HS-27A (cell line): ENCODE measurements at places on chromosomes 1 and 21.
A peak's percentile ranks its signal among the peaks of the same experiment; 100 is the strongest.

- DNase-seq, result peak; percentile 66
Measured at GRCh38 chr21:38679534-38679933, 126.2 kb upstream of the ETS2 start.

- no peak for DNase-seq
Measured at GRCh38 chr1:98081944-98082343, 161.1 kb upstream of the DPYD start.

- DNase-seq, result no peak
Measured at GRCh38 chr1:168419736-168420135, 124.1 kb downstream of the XCL2 start.

- DNase-seq, result no peak
Measured at GRCh38 chr21:42829417-42829816, 49.9 kb downstream of the WDR4 start.

GRCh38 chr1:231581859-231582258 is 44.7 kb upstream of the DISC1 start:
- DNase-seq, result no peak

DNA sequence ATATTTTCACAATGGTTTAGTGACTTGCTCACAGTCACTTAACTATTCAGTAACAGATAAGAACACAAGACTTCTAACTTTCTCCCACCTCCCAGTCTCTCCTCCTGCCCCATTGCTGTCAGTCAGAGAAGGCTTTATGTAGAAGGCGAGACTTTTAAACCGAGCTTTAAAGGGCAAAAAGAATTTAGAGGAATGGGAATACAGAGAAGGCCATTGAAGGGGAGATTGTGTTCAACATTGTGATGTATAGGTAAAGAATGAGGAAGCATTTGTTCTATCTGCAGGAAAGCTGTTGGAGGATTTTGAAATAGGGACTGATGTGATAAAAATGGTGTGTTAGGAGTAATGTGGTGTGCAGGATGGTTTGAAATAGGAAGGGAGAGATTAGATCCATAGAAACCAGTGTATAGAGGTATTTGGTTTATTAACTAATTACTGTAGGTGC is 7.3 kb downstream of the POU2F1 start:
- no peak for DNase-seq

- no peak for DNase-seq
Measured at GRCh38 chr1:117681093-117681900, 75.4 kb downstream of the TENT5C start.

DNA sequence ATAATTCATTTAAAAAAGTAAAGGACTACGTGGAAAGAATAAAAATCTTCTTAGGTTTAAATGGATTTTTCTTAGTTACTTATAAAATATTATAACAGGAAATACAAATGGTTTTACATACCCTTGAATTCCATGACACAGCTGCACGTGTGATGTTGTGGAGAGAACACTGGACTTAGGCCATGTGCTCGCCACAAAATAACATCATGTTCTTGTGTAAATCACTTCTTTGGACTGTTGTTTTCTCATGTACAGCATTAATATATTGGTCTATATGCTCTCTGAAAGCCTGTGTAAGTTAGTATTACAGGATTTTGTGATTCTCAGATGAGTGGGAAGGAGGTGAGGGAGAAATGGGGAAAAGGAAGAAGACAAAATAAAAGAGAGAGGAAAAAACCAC is 228.2 kb downstream of the DNM3 start:
- no peak for DNase-seq

GRCh38 chr1:204498981-204499380 is 4.4 kb upstream of the PIK3C2B start:
- no peak for DNase-seq

GRCh38 chr1:195113471-195113870 is 1494.8 kb downstream of the KCNT2 start:
- no peak for DNase-seq

DNA sequence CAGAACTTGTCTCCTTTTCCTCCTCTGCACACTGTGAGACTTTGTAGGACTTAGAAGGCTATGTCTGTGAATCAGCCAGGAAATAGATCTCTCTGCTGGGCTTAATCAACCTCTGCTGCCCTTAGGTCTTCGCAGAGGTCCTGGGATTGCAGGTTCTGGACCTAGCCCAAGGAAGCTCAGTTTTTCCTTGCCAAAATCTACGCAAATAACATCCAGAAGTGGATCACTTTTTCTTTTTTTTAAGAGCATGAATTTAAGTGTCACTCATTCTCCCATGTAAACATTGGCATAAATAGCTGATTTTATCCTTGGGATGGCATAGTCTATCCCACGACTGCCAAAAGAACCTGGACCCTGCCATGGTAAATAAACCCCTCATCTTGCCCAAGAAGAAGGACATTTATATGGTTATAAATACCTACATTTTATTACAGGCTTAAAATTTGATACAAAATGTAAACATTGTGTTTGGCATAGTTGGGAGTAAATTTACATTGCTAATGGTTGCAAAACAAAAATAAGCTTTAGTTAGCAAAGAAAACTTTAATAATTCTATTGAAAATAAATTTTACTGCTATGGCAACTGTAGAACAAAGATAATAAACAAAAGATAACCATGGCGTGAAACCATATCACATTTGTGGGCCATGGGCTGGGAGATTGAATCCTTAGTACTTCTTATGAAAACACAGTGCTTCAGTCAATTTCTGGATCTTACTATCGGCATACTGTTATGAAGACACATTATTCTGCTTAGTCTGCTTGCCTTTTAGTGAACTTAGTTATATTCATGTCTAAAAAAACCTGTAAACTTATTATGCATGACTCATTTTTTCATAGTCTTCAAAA is 24.5 kb upstream of the DISC1 start:
- DNase-seq, result no peak

GRCh38 chr1:34781844-34782391 is 904 bp downstream of the GJB3 start:
- no peak for DNase-seq

- DNase-seq, result no peak
Measured at GRCh38 chr1:74613894-74614293, 59.7 kb downstream of the ERICH3 start.

DNA sequence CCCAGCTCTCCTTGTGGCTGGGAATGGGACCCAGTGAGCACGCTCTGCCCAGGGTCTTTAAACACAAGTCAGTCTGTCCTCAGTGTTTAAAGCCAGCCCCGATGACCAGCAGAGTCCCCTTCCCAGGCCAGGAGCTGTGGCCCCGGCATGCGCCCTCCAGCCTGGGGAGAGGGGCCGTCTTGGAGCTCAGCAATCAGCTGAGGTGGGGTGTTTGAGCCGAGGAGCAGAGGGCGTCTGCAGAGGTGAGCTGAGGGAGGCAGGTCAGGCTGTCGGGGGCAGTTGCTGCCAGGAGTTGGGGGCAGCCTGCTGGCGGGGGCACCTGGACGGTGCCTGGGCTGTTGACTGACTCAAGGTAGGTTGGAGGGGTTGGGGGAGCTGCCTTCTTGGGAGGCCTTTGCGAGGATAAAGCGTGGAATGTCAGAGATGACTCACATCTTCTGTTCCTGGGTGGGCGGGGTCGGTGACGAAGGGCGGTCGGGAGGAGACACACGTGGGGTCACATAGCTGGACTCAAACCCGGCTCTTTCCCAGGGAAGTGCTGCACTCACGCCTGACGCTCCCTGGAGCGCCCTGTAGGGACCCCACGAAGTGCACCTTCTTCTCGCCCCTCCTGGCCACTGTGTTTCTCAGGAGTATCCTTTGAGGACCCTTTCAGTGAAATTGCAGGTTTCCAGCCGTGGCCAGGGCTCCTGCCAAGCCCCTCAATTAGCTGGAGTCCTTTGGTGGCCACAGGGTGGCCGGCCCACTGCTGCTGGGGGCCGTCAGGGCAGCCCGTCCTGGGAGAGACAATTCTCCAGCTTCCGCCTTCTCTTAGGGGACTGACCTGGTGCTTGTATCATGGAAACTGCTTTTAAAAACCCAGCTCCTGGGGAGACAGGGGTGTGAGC is 86.2 kb downstream of the SIK1 start:
- peak; percentile 75 for DNase-seq

DNA sequence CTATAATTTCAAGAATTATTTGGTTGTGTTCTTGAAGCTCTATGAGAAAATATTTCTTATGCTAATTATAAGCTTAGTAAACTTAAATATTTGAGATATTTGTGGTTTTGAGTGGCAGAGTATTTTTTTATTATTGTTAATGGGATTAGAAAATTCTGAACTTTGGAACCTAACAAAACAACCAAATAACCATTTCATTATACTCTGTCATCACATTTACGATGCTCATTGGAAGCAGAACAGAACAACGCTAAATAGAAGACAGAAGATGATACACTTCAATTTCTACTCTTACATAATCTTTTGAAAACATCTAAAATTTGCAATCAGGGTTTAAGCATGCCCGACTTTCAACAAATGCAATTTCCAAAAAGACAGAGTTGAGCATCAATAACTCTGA is 270.2 kb downstream of the PTPRC start:
- DNase-seq, result no peak

DNA sequence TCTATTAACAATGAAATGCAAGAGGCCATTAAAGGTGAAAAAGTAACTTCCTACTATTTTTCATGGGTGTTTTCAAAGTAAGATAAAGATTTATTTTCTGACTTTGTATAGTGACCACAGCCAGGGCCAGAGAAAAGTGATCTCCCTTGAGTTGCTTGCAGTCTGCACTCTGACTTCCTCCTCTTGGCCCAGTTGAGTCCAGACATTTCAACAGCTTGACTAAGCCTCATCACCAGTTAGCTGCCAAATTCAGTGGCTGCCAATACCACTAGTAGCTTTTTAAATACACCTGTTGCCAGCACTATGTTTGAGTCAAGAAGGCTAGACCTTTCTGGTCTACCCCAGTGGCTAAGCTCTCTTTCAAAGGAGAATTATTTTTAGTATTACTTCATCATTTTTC is 3.7 kb upstream of the NEK7 start:
- no peak for DNase-seq

DNA sequence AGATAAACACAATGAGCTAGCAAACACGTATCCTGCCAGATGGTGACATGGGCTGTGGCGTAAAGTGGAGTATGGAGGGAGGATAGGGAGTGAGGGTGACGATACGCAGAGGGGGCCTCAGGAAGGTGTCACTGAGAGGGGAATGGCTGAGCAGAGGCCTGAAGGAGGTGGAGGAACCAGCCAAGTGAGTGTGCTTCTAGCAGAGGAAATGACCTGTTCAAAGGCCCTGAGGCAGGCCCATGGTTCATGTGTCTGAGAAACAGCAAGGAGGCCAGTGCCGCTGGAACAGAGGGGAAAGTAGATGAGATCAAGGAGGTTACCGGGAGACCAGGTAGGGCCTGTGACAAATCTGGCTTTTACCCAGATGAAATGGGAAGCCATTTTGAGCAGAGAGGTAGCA is 36.0 kb downstream of the TAS1R2 start:
- DNase-seq, result no peak

DNA sequence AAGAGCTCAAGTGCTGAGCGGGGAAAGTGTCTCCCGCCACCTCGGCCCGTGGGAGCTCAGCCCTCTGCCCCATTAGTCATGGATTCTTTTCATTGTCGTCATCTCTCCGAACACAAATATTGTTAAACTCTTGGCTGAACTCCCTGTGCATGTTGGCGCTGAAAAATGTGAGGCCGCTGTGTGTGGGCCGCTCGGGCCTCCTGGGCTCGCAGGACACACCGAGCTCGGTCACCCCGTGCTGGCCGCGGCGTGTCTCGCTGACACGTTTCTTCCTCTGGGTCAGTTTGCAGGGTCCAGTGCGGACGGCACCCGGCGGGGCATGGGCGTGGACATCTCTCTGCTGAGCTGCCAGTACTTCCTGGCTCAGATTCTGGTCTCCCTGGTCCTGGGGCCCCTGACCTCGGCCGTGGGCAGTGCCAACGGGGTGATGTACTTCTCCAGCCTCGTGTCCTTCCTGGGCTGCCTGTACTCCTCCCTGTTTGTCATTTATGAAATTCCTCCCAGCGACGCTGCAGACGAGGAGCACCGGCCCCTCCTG is 25.6 kb downstream of the SLC45A1 start:
- DNase-seq, result peak; percentile 96

GRCh38 chr1:202631076-202631923 is 79.0 kb downstream of the SYT2 start:
- no peak for DNase-seq

- no peak for DNase-seq
Measured at GRCh38 chr1:112605633-112606327, 13.2 kb downstream of the ST7L start.

DNA sequence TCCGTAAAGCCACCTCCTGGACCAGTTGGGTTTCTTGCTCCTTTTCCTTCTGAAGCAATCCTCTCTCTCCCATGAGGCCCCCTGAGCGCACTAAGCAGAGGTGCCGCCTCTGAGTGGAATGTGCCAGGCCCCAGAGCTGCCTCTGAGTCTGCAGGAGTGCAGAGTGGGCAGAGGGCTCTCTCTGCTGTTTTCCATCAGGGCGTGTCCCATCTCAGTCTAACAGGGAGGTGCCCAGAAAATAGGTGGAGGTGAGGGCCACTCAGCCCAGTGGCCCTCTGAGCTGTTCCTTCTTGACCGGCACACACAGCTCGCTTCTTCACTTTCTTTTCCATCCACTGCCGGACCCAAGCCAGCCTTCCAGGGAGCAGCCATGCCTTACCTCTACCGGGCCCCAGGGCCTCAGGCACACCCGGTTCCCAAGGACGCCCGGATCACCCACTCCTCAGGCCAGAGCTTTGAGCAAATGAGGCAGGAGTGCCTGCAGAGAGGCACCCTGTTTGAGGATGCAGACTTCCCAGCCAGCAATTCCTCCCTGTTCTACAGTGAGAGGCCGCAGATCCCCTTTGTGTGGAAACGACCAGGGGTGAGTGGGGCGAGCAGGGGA is at the start of gene CAPN9:
Gene CAPN9, plus strand, starts transcription at position 262 of the 604 bp plus-strand sequence. Its CDS starts 109 bp downstream, at position 371.
- no peak for DNase-seq

- DNase-seq, result no peak
Measured at GRCh38 chr1:45620588-45621500, 3.0 kb downstream of the CCDC17 start.

DNA sequence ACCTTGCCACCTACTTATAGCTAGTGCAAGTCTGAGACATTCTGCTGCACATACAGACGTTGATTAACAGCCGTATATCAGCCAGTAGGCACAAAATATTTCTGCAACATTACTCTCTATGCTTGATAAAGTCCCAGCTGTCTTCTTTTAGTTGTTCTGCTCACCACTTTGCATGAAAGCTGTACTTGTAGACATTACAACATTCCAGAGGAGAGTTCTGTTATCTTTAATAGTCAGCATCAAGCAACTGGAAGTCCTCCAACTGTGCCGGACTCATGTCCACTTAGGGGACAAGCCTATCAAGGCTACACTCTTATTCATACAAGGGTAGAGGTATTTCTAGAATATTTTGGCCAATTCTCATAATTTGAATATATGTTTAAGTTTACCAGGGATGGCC is 50.0 kb downstream of the CACHD1 start:
- peak; percentile 47 for DNase-seq

DNA sequence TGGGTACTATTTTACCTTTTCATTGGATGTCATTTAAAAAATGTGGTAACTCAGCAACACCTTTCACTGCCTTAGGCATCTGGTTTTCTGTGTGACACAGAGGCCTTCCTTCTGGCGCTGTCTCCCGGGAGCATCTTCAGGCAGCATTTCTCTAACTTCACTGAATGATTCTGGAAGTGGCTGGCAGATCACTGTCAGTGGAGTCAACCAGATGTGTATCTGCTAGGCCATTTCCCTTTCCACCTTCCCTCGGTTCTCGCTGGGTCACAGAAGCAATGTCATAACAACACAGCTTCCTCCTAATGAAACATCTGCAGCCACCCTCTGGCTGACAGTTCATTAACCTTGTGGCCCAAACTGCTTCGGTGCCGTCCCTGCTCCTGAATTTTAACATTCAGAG is 137.8 kb downstream of the KIF26B start:
- DNase-seq, result no peak

GRCh38 chr1:54498383-54499096 is 49.5 kb upstream of the ACOT11 start:
- no peak for DNase-seq

- no peak for DNase-seq
Measured at GRCh38 chr1:24322470-24323177, 3.5 kb downstream of the GRHL3 start.

GRCh38 chr1:113545626-113546025 is 155.3 kb downstream of the MAGI3 start:
- no peak for DNase-seq
